Hematopoietic multipotent progenitor cell treated with erythropoietin and hydrocortisone succinate and interleukin-3 and kit ligand, for 6 days (in vitro differentiated cells): ENCODE measurements at places on chromosomes 2 and 18.

DNA sequence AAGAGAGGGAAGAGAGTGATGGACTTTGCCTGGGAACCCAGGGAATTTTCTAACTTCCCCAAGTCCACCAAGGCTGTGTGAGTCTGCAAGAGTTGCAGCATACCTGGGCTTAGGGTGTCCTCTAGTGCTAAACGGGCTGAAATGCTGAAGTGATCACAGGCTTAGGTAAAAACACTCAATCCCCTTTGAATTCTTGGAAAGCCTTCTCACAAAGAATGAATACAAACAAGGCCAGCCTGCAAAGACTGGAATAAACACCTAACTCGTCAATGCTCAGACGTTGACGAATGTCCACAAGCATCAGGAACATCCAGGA lies 30.0 kb upstream of the BMP10 start:
- DNase-seq = peak; percentile 48

- no peak for DNase-seq
These were observed 28.4 kb downstream of the MBD5 start for GRCh38 chr2:148049284-148049683.

DNA sequence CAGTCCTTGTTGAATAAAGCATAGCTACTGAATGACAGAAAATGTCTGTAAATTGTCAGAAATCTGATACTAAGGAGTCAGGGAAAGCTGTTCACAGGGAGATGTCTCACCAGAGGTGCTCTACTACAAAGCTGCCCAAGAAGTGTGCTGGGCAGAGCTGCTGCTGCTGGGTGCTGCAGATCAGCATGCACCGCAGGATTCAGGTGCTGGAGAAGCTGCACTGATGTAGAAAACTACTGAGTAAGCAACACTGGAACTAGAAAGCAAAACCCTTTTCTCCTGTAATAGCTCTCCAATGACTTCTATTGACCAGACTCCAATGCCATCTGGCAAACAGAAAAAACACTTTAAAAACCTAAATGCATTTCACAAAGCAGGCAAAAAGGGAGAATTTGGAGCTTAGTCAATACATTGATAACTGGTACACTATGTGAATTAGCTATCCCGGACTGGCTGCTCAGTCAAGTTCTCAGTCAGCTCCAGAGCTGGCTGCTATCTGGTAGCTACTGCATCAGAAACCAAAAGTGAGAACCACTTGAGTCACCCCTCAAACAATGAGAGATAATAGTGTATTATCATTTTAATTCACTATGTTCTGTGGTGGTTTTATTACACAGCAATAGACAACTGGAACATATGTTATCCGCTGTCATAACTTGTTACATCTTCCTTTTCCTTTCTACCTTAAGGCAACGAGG lies 493.1 kb downstream of the CPS1 start:
- no peak for DNase-seq

DNA sequence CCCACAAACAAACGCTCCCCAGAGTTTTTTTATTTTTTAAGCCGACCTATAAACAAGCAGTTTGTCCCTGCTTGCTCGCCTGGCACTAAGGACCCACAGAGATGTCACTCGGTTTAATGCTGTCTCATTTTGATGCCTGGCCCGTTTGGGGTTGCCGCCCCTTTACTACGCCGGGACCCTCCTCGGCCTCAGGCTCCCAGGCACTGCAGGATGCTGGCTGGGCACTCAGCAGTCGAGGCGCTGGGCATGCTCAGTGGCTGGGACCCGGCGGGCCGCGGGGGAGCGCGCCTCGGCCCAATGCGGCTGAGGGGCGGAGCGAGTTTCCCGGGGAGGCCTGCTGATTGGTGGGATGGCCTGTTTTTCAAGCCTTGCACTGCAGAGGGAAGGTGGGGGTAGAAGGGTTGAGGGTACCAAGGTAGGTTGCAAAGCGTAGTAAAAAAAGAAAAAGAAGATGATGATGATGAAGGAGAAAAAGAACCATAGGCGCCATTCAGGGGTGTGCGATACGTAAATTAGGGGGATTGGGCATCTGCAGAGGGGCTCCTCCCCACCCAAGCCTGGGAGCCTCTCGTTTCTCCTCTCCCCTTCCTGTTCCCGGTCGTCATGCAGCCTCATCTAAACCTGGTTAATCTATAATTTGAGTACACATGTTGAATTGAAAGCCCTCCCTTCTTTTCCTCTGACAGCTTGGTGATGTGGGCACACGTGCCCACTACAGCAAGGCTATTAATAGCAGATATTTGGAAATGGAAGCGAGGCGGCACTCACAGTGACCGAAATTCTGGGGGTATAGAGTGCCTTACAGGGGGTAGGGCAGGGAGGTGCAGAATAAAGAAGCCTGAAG lies 1.5 kb upstream of the IRS1 start:
- peak; percentile 71 for DNase-seq

- DNase-seq = no peak
These were observed 41.9 kb downstream of the RPIA start for GRCh38 chr2:88733155-88733902.

GRCh38 chr2:26782876-26783704 lies 2.8 kb upstream of the CENPA start:
- peak; percentile 49 for DNase-seq

DNA sequence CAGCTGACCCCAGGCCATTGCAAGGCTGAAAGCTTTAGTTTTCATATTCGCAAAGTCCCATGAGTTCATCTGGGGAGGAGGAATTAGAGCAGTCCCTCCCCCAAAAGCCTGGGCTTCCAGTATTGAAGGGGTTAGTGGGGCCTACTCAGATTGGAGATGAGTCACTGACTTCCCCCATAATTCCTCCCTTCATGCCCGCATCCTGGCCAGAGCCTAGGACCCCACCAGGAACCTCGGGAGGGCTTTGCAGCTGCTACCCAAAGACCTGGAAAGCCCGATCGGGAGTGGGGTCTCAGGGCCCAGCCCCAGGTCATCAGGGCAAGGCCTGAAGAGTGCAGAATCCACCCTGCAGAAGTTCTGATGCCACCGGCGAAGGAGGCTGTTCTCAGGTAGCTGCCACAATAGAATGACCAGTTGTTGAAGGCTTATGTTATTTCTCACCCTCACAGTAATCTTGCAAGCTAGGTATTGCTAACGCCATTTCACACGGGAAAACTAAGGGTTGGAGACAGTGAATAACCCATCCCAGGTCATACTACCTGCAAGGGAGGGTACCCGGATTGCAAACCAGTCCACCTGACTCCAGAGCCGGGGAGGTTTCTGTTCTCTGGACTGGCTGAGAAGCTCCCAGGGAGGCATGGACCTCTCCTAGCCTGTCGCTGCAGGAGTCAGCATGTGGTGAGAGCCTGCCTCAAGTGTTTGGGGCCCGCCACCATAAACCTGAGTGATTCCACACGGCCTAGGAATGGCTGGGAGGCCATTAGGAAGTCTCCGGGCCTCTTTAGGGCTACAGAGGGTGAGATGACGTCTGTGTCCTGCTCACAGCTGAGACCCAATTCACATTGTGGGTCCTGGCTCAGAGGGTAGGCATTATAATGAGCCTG lies 5.8 kb upstream of the ARID5A start:
- DNase-seq = no peak

DNA sequence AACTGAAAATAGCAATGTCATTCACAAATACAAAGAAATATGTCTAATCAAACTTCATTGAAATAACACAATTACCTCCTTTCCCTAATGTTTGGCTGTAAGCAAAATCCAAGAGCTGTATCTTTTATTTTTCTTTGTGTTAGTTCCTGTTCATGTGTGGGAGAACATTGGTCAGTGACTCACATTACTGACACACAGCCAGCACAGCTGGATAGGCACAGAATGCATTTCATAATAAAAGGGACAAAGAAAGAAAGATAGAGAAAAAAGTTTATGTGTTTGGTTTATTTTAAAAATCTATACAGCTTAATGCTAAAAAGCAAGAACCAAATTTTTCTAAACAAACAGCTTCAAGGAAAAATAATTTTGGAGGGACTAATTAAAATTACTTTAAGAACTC lies 185.6 kb upstream of the COL3A1 start:
- no peak for DNase-seq

DNA sequence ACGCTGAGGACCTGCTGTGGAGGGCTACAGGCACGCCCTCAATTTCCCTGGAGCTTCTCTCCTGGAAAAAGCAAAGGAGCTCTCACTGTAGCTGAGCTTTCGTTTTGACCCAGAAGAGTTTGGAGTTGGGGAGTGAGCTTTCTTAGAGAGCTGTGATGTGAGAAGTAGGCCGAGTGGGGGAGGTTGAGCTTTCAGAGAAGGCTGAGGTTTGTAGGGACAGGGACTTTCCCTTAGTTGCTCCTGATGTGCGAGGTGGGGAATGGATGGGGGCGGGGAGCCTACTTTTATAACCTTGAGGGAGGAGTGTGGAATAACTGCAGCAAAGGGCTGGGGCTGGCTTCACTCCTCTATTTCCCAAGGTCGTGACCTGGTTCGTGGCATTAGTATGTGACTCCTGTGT lies 47.1 kb downstream of the ZNF532 start:
- no peak for DNase-seq

GRCh38 chr2:96895746-96896651 lies 26.1 kb upstream of the SEMA4C start:
- DNase-seq = peak; percentile 55

DNA sequence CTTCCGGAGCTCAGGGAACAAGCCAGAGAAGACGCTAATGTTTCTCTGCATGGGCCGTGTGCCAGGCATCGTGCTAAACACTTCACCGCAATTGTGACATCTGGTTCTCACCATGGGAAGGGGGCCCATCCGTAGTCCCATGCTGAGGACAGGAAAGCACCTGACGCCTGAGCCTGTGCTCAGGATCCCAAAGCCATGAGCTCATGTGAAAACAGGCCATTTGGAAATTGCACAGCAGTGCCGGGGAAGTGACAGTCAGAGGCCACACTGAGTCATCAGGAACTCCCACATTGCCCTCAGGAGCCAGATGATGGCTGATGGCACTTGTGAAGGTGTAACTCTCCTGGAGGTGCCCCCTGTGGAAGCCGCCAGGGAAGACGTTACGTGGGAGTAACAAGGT lies 141.0 kb downstream of the INHBB start:
- no peak for DNase-seq
